ENCODE measurements at places on chromosomes 5 and 9.

DNA sequence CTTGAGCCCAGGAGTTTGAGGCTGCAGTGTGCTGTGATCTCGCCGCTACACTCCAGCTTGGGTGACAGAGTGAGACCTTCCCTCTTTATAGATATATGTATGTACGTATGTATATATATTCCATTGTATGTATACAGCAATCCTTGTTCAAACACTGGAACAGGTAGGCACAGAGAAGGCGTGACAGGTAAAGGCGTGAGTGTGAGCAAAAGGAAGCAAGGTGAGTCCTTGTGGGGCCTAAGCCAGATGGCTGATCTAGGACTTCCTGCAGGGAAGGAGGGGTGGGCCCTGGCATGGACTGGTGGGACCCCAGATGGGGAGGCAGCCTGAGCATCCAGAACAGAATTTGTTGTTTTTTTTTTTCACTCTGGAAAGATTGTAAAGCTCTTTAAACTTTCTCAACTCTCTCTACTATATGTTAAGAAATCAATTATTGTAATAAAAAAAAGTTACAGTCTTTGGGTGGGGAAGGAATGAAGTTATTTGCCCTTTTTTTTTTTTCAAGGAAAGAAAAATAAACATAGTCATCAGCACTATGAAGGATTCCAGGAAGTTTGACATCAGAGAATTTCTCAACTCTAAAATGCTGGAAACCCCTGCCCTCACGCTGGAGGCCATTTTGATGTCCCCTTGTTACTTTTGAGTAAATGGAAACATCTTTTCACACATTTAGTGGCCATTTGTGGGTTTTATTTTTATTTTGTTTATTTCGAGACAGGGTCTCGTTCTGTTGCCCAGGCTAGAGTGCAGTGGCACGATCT, 38.9 kb upstream of the STXBP1 start:
- DNase-seq: no peak

DNA sequence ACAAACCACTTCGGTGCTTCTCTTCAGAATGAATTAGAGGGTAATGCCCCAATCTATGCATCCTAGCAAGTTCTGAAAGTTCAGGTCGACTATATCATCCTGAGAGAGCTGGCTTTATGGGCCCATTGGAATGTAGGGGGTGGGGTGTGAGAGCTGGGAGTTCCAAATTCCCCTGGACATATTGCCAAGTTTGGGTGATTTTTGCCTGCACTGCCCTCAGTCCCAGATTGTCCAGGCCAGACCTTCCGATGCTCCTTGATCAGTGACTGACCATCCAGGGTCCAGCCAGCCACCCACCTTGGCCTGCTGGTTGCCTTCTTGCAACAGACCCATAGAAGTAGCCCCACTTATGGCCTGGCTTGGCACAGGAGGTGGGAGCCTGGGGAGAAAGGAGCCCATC, 47.8 kb upstream of the CXCL14 start:
- DNase-seq: no peak

GRCh38 chr5:37272511-37272910, 23.3 kb upstream of the CPLANE1 start:
- DNase-seq: no peak

GRCh38 chr5:26843677-26844076, 194.7 kb downstream of the CDH9 start:
- DNase-seq: no peak

GRCh38 chr5:143987751-143988560, 176.0 kb downstream of the HMHB1 start:
- no peak for DNase-seq

DNA sequence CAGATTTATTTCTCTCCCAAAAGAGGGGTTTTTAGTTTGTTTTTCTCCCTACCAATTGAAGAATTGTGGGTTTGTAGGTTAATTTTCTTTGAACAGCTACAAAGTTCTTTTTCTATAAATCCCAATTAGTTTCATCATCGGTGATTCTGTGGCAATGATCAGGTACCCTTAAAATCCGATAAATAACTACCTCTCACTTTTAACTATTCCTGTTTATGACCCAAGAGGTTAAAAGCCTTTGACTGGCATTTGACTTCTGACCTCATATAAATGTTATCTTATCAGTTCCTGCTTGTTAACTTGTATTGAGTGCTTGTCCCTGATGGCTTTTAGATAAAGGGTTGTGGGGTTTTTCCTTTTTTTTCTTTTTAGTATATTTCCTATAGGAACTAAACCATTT, 124.4 kb upstream of the TMEM161B start:
- no peak for DNase-seq

- DNase-seq: no peak
Observed at GRCh38 chr9:113720495-113720894, 155.6 kb upstream of the ZNF618 start.

- DNase-seq: peak; percentile 48
Observed at GRCh38 chr9:69637817-69638200, 34.4 kb downstream of the APBA1 start.

DNA sequence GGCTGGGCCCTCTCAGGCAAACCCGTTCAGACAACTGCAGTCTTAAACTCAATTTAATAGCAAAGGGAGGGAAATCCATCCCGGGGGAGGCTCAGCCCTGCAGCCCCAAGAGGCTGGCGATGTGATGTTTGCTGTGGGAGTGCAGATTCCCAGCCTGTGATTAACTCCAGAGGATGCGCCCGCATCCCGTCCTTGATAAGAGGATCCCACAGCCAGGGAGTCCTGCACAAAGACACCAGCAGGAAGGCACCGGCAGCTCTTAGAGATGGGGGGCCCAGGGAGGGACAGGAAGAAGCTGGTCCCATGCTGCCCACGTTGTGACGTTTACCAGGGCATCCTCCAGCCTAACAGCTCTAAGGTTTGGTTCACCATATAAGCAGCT, 64.7 kb downstream of the MRPL36 start:
- DNase-seq: no peak

DNA sequence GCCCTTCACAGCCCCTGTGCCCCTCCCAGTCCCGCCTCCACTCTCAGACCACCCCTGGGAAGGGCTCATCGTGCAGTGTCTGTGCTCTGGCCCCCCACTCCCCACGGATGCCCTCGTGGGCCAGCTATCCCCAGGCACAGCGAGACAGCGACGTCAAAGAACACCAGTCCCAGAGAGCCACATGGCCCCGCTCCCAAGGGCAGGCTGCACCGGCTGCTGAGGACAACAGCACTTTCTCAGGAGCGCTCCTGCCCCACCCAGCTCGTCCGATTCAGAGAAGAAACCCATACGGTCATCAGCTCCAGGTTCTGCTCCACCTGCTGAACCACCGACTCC, 4.8 kb upstream of the SNAPC4 start:
- DNase-seq: no peak

DNA sequence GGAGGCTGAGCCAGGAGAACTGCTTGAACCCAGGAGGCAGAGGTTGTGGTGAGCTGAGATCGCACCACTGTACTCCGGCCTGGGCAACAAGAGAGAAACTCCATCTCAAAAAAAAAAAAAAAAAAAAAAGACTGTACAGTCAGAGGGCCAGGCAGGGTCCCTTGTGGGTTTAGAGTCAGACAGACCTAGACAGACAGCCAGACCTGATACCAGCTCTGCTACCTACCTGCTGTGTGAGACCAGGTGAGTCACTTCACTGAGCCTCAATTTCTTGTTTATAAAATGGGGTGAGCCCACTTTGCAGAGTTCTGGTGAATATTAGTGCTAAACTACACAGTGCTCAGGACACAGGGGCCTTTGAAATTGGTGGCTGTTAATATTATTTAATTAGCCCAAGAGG, 19.7 kb downstream of the TRIM14 start:
- DNase-seq: no peak

GRCh38 chr5:133252133-133252480, 200.3 kb downstream of the HSPA4 start:
- no peak for DNase-seq

DNA sequence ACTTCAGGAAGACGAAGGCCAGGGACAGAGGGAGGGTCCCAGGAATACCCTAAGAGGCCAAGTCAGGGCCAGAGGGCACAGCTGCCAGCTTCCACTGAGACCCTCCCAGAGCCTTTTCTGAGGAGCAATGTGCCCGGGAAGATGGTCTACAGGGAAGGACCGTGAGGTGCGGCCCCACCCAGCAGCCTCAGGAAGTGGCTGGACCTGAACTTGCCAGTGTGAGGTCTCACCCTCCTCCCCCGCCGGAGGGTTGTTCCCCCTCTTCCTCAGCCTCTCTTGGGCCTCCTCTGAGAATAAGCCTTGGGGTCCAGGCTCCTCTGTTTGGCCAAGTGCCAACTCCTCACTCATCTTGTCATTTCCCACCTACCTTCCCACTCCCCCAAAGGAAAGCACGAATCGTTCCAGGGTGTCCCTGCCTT, 13.4 kb upstream of the SLC25A51 start:
- no peak for DNase-seq

DNA sequence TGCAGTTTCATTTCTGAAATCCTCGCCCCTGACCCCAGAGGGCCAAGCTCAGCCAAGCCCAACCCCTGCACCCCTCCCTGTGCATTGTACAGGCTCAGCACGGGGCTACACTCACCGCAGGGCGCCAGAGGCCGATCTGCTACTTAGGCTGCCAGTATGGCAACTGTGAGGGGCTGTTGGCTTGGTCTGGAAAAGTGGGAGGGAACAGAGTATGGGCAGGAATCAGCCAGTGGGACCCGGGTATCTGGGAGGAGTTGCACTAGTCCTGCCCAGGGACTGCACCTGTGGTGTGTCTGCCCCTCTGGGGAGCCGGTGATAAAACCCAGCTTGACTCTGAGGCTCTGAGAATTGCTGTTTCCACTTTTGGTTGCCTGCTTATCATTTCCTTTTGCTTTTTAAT, 167.4 kb upstream of the KIF2A start:
- DNase-seq: no peak

DNA sequence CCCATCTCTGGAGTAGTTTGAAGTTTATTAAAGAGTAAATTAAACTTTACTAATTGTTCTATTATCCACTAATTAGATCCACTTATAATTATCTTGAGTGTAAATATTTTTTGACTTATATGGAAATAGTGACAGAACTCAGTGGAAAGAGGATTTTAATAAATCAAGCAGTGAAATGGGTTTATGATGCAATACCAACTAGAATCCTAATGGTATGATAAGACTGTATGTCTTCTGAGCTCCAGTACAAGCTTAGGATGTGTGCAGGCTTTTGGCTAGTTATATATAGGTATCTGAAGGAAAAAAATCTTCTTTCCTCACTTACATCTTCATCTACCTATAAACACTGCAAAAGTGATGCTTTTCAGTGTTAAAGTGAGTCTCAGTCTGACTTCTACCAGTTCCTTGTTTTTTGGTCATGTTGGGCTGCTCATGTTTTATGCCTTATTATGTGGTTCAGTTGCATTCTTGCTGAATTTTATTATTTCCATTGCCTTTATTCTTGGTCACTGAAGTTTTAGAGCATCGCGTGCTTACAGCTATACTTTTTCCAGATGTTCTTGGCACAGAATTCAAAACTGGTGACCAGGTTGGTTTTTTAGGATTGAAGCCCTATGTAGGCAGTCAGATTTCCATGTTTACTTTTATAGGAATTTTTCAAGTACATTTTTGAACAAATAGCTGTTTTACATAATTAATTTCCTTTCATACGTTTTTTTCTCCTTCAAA, 30.5 kb downstream of the XRCC4 start:
- no peak for DNase-seq

- DNase-seq: no peak
Observed at GRCh38 chr9:138028596-138028995, 151.0 kb downstream of the CACNA1B start.

DNA sequence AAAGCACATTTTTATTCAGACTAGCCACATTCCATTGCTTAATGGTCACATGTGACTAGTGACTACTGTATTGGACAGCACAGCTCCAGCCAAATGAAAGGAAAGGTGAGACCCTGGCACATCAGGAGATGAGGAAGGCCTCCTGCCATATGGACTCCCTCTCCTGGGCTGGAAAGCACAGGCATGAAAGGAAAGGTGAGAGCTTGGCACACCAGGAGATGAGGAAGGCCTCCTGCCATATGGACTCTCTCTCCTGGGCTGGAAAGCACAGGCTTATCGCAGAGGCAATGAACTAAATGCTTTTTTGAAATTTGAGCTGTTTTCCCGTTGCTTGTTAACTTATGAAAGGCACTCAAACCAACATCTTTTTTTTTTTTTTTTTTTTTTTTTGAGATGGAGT, 144.8 kb upstream of the SLC12A2 start:
- DNase-seq: no peak

GRCh38 chr5:91850031-91850430, 466.9 kb upstream of the ARRDC3 start:
- no peak for DNase-seq

GRCh38 chr5:158116965-158117364, 258.0 kb upstream of the CLINT1 start:
- no peak for DNase-seq

DNA sequence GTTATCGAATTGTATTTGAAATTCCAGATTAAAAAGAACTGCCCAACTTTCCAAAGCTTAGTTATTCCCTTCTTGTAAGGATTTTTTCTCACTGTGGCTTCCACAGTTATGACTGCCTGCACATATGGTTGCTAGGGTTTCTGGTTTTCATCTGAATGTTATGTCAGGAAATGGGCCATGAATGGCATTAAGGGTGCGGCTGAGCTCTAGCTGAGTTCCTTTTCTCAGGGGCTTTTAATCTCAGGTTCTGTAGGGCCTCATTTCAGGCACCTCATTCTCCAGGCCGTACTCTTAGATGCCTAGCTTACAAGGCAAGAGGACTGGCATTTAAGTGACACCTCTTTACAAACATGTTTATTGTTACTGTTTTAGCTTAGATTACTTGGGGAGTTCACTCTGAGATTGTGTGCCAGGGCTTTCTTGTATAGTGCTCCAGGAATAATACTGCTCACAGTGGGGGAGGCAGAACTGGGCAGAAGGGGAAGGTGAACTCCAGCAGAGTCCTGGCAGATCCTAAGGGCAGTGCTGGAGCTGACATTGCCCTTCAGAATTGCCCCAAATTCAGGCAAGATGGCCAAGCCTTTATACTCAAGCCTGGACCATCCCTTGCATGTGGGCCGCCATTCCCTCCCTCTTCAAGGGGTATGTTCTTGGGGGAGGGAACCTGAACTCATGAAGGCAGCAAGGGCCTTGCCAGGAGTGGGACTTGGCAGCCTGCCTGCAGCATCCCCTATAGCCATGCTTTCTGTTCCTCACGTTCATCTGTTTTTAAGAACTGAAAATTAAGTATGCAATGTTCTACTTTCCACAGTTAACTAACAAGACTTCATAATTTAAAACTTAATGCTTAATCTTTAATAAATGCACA, 111.5 kb downstream of the KDM4C start:
- no peak for DNase-seq

GRCh38 chr5:112895682-112896081, 26.3 kb downstream of the REEP5 start:
- no peak for DNase-seq

DNA sequence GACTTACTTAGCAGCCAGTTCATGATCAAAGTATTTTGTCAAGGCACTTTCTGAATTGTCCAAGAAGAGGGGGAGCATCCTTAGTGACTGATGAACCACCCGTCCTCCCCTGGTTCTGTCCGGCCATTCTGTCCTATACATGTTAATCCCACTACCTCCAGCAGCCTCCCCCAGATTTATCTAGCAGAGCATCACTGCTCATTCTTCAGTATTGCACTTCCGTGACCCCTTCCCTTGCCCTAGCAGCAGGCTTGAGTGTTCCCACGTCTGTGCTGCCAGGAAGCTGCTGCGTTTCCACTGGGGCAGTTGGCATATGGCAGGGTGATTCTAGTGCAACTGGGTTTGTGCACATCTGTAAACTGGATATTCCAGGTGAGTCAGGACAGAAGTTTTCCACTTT, 4.5 kb downstream of the GLDC start:
- DNase-seq: no peak

- DNase-seq: no peak
Observed at GRCh38 chr9:133791735-133792649, 53.8 kb upstream of the SARDH start.
